Stimulated activated CD8-positive, alpha-beta memory T cell treated with anti-CD3 and anti-CD28 coated beads, Interleukin-2, amount 100 ng/mL, for 48 hours (primary cell): ENCODE measurements at places on chromosomes 3 and 15.

DNA sequence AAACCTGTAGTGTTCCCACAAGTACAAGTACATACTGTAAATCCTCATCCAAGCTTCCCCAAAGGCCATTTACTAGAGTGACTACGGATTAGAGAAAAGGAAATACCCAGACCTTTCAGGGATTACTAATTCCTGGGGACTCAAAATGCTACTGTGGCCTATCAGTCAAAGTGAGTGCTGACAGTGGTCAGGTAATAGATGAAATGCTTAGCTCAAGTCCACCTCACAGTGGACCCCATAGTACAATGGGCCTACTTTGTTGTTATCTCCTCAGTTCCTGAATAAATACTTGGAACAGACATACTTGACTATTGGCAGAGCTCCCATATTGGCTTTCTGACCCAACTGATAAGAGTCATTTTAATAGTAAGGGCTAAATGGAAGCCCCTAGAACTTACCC, 61.6 kb downstream of the MAP4 start:
- no peak for DNase-seq

DNA sequence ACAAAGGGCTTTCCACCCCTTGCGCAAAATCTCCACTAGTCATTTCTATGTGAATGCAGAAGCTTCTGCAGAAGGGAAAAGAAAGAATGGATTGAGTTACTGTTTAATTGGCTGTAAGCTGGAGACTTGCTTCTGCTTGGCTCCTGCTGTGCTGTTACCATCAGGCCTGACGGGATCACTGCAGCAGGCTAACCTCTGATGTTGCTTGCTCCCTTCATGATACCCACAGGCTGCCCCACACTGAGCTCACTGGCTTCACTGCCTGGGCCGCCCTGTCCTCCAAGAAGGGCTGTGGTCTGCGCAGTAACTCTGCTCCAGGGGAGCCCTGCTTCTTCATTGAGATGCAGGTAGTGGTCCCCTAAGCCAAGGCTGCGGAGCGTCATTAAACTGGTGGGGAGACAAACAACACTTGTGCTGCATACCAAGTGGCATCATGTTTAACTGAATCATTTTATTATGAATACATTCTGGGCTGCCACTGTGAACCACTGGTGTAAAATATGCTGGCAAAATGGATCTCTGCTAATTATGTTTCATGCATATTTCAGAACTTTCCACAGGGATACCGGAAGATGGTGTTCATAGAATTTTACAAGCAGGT, 78.6 kb downstream of the WDR49 start:
- no peak for DNase-seq

DNA sequence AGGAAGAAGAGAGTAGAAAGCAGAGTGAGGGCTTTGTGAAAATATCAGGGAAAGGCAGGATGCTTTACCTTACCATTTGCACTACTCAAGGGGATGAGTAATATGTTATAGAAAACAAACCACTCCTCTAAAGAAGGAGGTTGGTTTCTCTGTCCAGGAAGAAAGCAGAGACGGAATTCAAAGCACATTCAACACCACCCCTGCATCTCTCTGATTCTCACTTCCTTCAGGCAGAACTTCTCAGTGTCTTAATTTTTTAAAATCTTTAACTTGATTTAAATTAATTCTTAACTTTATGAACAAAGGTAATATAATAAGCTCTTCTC, 82.4 kb downstream of the NR2F2 start:
- DNase-seq, result no peak

DNA sequence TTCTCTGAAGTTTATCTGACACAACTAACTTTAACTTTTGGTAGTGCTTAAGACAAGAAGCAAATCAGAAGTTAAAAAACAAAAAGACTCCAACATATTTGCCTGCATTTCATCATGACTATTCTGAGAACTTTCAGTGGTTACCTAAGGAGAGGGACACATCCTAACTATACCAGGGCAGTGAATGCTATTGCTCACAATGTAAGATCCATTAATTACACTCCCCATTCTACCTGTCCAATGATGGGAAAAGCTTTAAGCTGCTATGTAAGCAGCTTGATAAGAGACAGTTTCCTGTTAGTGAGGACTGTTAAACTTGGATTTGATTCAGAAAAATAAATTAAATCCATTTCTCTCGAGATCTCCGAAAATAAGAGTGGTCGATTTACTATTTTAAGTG, 37.5 kb downstream of the SERPINI1 start:
- DNase-seq, result no peak

DNA sequence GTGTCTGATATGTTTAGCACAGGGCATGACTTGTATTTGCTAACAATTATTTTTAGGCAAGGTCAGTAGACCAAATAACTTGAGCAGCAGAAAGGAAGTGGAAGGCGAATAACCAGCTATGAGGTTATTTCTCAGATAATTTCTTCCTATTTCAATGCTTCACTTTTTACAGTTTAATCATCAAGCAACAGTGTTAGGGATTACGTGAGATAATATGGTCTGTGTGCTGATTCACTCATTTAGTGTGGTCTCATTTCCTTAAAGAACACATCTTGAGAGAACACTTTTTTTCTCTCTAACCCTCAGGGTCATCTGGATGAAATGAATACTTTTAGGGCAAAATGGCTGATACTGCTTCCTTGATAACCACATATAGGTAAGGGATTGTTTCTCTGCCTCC, 126.0 kb upstream of the CCNL1 start:
- DNase-seq, result no peak

- DNase-seq, result no peak
Measured at GRCh38 chr15:70726753-70727152, 36.6 kb downstream of the UACA start.

DNA sequence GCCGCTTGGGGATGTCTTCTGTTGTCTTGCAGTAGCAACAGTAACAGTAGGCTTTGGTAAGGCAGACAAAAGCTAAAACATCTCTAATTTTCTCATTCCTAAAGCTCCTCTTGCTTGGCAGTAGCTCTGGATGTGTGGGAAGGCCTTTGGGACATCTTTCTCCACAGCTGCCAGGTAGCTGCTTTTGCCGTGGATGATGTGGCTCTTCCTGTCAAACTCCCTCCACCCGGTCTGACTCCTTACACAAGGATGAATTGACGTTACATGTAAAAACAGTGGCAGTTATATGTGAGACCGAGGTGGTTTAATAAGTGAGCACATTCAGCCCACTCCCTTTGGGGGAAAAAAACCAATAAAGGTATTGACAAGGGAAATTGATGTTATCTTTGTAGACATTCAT, 309.1 kb downstream of the TUSC7 start:
- DNase-seq, result no peak

DNA sequence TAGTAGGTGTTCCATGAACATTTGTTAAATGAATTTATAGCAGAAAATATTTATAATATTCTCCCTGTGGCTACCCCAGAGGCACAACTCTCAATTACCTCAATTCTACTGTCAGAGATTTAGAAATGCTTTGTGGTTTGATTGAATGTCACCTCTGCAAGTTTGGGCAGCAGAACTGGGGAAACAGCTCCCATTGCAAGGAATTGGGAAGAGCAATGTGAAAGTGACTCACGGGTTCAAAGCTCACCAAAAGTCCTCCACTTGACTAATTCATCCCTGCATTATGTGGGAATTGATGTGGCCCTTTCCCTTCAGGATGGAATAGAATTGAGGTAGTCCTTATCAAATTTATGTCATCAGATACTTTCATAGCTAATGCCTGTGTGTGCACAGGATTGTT, 562.7 kb downstream of the MFSD1 start:
- no peak for DNase-seq

DNA sequence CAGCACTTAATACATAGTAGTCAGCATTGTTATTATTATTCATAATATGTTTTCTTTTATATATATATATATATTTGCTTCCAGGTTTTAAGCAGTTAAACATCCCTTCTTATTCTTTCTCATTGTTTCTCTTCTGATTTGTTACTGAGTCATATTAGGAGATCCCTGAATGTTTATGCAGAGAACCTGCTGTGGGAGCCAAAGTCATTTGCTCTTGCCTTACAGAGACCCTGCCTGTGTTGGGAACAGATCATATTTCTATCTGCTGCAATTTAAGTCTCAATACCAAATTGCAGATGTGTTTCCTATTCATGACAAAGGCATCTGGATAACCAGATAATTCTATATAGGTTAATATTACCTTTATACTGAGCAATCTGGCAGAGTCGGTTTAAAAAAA, 323.0 kb upstream of the UMPS start:
- no peak for DNase-seq

GRCh38 chr15:80823995-80824394, 44.8 kb downstream of the CEMIP start:
- DNase-seq, result no peak

DNA sequence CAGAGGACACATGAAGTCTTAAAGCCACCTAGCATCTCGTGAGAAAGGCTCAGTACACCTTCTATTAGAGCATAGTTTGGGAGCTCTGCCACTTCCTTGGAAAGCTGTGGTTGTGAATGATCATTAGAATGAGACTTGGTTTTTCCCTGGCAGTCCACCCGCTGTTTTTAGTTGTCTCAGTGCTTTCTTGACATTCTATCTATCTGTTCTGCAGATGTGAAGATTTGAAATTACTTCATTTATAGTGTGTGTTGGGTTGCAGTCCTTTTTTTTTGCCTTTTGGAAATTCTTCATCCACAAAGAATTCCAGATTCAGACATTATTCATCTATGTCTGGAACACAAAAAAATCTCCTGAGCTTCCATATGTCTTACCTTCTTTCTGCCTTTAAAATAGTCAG, 23.7 kb downstream of the PPP2R3A start:
- no peak for DNase-seq

DNA sequence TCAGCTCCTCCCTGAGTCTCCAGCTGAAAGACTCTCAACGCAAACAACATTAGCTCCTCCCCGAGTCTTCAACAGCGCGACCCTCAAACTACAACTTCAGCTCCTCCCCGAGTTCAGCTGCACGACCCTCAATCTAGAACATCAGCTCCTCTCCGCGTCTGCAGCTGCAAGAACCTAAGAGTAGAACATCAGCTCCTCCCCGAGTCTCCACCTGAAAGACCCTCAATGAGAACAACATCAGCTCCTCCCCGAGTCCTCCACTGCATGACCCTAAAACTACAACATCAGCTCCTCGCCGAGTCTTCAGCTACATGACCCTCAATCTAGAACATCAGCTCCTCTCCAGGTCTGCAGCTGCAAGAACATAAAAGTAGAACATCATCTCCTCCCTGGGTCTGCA, 78.3 kb downstream of the TFRC start:
- no peak for DNase-seq

DNA sequence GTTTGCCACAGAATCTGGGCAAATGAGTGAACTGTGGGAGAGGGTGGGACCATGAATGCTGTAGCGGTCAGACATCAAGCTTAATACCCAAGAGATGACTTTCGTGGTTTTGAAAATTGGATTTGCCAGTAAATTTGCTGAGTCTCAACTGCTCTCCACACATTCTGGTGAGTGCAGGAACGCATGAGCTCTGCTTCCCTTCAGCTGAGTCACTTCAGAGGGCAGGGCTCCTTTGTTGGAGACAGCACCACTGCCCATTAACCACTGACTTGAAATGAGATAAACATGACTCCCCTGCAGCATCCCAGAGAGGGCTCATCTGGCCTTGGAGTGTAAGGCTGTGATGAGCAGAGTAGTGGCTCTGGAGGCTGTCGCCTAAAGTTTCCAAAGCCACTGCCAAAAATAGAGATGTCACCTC, 22.6 kb downstream of the RARRES1 start:
- no peak for DNase-seq
